ENCODE measurements at places on chromosomes 16 and 17.

DNA sequence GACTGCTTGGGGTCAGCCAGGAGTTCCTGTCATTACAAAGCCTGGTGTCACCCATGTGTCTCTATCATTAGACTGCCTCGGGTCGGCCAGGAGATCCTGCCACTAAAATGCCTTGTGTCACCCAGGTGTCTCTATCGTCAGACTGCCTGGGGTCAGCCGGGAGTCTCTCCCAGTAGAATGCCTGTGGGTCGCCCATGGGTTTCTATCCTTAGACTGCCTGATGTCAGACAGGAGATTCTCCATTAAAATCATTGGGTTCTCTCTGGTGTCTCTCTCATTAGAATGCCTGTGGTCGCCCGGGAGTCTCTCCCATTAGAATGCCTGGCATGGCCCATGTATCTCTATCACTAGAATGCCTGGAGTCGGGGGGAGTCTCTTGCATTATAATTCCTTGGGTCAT, 2231.0 kb downstream of the TP53TG3F start:
- no peak for DNase-seq

DNA sequence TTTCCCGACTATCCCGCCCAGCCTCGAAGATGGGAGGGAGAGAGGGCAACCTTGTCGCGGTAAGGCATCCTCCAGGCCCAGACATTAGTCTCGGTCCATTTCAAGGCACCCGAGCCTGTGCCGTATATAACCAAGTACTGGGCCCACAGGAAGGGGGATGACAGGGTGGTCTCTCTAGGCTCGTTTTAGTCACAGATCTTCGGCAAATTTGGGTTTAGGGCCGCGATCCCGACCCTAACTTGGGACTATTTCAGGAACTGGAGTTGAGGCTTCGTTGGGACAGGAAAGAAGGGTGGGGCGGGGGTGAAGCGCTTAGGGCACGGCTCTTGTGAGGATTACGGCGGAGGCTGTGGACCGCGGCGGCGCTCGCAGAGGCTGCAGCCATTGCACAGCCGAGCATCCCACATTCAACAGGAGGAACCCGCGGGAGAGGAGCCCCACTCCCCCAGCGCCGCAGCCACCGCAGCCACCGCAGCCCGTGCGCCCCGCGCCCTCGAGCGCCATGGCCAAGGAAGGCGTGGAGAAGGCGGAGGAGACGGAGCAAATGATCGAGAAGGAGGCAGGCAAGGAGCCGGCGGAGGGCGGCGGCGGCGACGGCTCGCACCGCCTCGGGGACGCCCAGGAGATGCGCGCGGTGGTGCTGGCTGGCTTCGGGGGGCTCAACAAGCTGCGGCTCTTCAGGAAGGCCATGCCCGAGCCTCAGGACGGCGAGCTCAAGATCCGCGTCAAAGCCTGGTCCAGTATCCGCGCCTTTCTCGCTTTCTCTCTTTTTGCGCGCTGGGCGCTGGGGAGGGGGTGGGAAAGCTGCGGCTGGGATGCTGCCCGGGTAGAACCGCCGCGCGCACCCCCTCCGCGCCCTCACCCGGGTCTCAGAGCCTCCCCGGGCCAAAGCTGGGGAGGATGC, at the start of gene VAT1L:
Gene VAT1L, plus strand, starts transcription at position 384 of the 904 bp plus-strand sequence. Its CDS starts 119 bp downstream, at position 503.
- no peak for DNase-seq

- no peak for DNase-seq
These were observed 63.3 kb downstream of the KSR1 start for GRCh38 chr17:27519550-27519949.

DNA sequence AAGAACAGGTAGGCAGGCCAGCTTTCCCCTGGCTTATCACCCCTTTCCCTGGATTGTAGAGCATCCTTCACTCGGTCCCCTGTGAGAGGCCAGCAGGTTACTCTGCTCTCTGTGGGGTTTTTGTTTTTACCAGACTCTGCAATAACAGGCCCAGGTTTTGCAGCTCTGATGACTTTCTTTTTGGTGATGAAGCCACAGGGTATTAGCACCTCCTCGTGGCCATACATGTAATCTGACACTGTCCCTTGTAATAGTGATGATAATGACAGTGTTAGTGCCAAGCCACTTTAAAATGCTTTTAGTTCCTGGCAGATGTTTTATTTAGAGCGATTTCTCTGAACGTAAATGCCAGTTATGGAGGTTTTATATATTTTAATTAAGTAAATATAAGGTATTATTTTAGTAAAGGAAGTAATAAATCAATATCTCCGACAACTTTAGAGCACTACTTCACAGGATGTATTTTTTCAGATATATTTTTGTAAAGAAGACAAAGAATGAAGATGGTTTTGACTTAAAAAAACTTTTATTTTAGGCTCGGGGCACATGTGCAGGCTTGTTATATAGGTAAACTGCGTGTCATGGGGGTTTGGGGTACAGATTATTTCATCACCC, 38.0 kb upstream of the CPHXL start:
- DNase-seq, result peak; percentile 34

DNA sequence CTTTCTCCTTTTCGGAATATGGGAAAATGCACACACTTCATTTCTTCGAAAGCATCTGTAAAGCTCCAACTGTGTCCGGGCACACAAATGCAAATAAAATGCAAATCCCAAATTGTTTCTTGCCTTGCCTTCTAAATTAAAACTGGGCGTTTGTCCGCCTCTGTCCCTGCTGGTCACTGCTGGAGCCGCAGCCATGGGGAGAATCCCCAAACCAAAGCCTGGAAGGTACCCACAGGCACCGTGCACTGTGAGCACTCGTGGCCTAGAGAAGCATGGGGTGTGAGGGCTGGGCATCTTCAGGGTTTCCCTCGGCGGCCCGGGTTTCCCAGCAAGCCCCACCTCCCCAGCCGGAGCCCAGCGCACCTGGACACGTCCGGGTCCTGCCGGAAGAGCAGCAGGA, 2.9 kb downstream of the SLC47A2 start:
- no peak for DNase-seq

- no peak for DNase-seq
These were observed 373.9 kb downstream of the CPPED1 start for GRCh38 chr16:12429756-12430155.

GRCh38 chr17:50265690-50266315, 8.5 kb upstream of the TMEM92 start:
- DNase-seq, result no peak

- no peak for DNase-seq
These were observed 11.4 kb upstream of the NDRG4 start for GRCh38 chr16:58488531-58488930.

- no peak for DNase-seq
These were observed 39.0 kb downstream of the HLF start for GRCh38 chr17:55303701-55304145.

DNA sequence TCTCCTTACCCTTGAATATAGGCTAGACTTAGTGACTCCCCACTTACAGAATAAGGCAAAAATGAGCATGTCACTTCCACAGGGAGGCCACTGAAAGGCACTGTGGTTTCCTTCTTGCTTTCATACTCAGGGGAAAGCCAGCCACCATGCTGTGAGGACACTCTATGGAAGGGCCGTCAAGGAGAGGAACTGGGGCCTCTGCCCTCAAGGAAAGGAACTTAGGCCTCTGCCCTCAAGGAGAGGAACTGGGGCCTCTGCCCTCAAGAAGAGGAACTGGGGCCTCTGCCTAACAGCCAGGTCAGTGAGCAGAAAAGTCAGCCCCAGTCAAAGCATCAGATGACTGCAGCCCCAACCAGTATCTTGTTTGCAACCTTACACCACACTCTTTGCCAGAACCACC, 30.1 kb downstream of the VPS35 start:
- peak; percentile 6 for DNase-seq

DNA sequence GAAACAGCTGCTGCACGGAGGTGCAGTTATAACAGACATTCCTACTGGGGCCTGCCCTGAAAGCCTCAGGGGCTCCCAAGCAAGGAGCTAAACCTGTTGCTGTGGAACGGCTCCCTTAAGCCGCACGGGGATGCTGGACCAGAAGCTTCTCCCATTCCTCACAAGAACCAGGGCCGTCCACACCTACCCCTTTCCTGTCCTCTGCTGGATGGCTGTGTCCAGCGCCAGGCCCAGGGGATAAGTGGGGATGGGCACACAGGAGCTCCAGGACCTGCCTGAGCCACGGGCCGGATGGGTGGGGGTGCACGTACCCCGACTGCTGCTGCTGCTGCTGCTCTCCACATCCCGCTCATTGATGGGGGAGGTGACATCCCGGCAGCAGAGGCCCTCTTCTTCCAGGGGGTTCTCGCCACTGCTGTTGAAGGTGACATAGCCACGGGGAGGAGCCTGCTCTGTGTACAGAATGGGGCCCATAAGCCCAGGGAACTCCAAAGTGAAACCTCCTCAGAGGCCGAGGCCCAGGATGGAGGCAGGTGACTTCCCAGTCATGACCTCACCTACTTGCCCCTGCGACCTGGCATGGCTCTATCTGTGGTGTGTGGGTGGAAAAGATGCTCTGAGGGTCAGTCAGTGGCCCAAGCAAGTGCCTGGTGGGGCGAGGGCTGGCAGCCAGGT, 8.6 kb downstream of the NUDT16L1 start:
- DNase-seq, result no peak

DNA sequence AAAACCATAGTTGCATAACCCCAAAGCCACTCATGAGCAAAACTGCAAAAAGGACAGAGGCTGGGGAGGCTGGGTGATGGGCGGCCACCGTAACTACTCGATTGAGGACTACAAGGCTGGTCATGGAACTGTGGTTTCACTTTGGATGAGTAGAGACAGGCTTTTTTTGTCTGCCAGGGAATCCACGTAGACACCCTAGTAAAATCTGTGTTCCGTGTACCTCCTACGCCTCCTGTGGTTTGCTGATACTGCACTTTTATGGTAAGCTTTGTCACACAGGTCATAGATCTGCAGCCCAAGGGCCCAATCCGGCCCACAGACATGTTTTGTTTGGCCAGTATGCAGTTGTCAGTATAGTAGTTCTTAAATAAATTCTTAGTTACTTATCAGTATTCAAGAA, 2.2 kb upstream of the TLCD3B start:
- DNase-seq, result no peak

DNA sequence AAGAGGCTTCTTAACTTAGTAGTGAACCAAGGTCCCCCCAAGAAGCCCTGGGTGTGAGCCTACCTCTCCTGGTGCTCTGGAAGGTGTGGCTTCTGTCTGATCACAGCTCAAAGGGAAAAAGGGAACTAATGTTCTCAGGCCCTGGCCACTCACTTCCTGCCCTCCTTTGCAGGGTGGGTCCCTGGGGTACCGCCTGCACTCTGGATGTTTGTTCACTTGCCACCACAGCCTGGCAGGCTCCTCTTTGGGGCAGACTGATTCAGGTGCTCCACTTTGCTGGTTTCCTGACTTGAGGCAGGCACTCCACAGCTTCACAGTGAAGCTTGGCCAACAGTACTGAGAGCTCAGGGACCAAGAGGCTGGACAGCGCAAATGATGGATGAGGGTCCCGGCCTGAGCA, 5.9 kb upstream of the MYO15A start:
- DNase-seq, result no peak

DNA sequence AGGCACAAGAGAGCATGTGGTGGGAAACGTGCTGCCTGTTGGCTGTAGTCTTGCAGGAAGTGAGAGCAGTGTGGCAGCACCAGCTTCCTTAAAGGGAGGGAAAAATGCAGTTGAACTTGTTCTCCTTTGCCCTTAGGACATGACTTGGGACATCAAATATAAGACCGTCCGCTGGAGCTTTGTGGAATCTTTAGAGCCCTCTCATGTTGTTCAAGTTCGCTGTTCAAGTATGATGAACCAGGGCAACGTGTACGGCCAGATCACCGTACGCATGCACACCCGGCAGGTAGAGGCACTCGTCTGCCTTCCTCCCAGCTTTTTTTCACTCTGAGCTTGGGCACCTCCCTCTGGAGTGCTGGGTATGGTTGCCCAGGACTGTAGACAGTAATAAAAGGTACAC, 23.3 kb downstream of the GPR179 start:
- no peak for DNase-seq

GRCh38 chr16:29770250-29770929, 7.7 kb upstream of the ZG16 start:
- no peak for DNase-seq

DNA sequence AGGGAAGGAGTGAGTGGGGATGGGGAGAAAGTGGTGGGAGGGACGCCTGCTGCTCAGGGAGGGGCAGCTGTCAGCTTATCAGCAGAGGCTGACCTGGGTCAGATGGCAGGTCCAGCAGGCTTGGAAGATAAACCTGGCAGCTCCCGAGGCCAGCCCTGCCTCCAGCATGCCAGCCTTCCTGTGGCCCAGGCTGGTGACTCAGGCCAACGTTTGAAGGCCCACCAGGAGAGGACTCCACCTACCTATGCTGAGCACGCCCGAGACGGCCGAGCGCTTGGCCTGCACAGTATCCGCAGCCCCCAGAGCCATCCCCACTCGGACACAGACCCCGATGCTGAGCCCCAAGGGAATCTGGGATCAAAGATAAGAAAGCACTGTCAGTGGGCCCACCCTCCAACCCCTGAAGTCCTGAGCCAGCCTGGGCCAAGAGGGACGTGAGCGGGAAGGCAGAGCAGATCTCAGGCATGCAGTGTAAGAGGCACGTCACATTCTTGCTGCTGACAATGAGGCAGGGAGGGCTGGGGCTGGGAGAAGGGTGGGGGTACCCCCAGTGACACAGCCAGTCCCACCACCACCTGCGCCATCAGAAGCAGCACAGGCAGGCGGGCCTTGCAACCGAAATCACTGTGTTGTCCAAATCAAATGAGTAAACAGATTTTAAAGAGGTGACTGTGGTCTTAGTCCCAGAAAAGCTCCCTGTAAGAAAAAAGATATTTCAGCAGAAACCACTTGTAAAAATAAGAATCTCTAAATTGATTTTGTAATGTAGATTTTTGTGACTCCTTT, 12.4 kb downstream of the SLC47A2 start:
- no peak for DNase-seq

DNA sequence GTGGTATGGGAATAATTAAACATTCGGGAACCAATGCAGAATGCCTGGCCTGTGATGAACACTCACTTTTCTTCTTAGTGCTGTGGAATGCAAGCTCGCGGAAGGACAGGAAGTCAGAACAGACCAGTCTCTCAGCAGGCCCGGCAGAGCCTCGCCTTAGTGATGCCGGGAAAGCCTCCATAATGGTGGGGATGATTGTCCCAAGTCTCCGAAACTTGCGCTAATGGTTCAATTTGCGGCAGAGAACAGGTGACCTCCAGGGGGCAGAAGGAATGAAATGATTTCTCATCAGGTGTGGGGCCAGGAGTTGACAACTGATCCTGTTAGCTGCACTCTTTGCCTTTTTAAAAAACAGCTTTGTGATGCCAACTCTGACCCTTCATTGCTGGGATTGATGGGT, 170.6 kb downstream of the GSG1L start:
- no peak for DNase-seq

- no peak for DNase-seq
These were observed 17.9 kb downstream of the SNX29 start for GRCh38 chr16:11994143-11995119.
